ENCODE measurements at places on chromosomes 5 and 9. TPM values are rescaled to one million over a fixed set of nuclear protein-coding genes. Genes with fewer than 3 reads are reported as not detected.

KCNN2 gene
- total RNA-seq = 0.12 TPM

CBY3 gene
- not detected for total RNA-seq

PDGFRB gene
- total RNA-seq = 0.21 TPM

TCERG1 gene
- 48.0 TPM for total RNA-seq

NR6A1 gene
- total RNA-seq = 1.9 TPM

ZNG1A gene
- total RNA-seq = 23.6 TPM

CORO2A gene
- 1.1 TPM for total RNA-seq

SLC25A46 gene
- 31.2 TPM for total RNA-seq

EPB41L4A gene
- 2.3 TPM for total RNA-seq

STK10 gene
- 20.6 TPM for total RNA-seq
